Prostate gland (tissue), 2 donors: ENCODE measurements at places on chromosomes 2 and 18. TPM values are rescaled to one million over a fixed set of nuclear protein-coding genes. Genes with fewer than 3 reads are reported as not detected.

SP100 gene
- 69.0 TPM for total RNA-seq

- no peak for DNase-seq
Measured at GRCh38 chr2:150097901-150098531, 389.5 kb downstream of the RND3 start.

DNAJC5G gene
- 16.1 TPM for total RNA-seq

GRCh38 chr2:142734770-142735169, 142.7 kb upstream of the KYNU start:
- DNase-seq, result no peak

GRCh38 chr18:24585996-24586566, 125.6 kb downstream of the HRH4 start:
- no peak for DNase-seq

DSC3 gene
- total RNA-seq, result 13.5 TPM

DNA sequence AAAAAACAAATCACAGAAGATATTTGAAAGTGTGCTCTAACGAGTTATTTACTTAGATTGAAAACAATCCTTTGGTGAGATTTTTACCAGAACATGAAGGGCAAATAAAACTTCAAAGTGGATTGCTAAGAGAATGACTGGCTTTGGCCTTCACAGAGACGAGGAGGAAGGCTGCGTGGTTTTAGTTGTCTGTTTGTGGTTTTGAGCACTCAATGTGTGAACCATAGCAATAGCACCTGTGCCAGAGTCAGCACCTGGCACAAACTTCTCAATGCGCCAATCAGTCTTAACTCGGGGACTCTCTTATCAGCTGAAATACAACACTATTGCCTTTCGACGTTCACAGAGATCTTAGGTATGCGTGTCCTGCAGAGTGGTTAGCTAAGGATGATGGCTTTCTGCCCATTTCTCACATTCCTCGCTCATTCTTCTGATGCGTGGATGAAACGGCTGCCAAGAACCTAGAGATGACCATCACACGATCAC, 70.0 kb downstream of the MBP start:
- no peak for DNase-seq

- DNase-seq, result no peak
Measured at GRCh38 chr18:6781796-6782195, 52.3 kb downstream of the ARHGAP28 start.

OTOS gene
- total RNA-seq, result not detected

DNA sequence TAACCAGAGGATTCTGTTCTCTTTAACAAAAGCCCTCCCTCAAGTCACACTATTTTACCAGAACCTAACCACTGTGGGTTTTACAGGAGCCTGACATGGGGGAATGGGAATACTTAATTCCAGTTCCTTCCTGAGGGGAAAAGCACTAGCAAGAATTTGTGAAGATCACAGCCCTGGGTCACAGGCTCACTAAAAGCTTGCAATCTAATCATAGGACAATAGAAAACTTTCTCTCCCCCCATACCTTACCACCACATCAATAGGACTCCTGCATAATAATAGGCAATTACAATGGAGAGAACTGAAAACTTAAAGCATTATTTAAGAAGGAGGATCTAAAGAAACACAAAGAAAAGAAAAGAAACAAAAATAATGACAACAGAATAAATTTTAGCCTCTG, 225.8 kb upstream of the ZNF804A start:
- no peak for DNase-seq

G6PC2 gene
- total RNA-seq, result not detected

LBX2 gene
- total RNA-seq, result not detected

DNA sequence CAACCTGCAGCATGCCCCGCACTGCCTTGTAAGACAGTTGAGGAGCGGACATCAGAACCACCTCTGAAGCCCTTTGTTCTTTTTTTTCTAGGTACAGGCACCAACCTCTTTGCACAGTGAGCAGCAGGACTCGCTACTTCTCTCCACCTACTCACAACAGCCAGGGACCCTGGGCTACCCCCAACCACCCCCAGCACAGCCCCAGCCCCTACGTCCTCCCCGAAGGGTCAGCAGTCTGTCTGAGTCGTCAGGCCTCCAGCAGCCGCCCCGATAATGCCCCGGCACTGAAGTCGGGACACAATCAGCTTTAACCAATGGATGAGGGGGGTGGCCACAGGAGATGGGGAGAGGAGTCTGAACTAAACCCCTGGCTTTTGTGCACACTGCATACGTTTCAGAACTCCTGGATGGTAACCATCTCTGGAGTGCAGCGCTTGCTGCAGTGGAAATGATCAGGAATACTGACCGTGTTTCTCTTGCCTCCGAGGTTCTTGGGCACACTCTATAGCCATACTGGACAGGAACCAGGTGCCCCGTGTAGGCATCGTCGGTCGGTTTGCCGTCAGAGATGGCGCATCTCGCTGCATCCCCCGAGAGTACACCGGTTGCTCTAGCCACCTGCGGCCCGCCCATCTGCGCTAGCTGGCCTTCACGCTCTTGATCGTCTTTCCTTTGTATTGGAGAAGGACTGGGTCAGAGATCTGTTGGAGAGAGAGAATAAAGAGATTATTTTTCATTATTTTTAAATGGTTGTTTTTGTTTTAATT, 6.6 kb upstream of the RPL31 start:
- DNase-seq, result no peak

PARD3B gene
- total RNA-seq, result 25.0 TPM

FN1 gene
- 257 TPM for total RNA-seq

TEKT4 gene
- total RNA-seq, result 0.09 TPM

GRCh38 chr2:59959944-59960343, 593.5 kb downstream of the BCL11A start:
- DNase-seq, result no peak

GRCh38 chr2:162731917-162732804, 106.4 kb downstream of the KCNH7 start:
- DNase-seq, result no peak

DNA sequence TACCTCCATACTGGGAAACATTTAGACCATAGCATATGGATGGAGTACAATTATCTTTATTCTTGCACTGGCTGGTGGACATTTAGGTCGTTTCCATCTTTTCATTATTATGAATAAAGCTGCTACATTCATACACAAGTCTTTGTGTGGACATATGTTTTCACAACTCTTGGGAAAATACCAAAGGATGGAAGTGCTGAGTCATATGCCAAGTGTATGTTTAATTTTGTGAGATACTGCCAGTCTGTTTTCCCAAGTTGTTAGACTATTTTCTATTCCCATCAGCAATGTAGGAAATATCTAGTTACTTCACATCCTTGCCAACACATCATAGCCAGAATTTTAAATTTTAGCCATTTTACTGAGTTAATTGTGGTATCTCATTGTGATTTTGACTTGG, 91.5 kb downstream of the GALNT13 start:
- DNase-seq, result no peak

SERPINB12 gene
- not detected for total RNA-seq

GRCh38 chr2:136423516-136423996, 305.6 kb upstream of the CXCR4 start:
- DNase-seq, result peak; percentile 49

GRCh38 chr18:68215931-68216330, 499.0 kb downstream of the TMX3 start:
- DNase-seq, result no peak

DNA sequence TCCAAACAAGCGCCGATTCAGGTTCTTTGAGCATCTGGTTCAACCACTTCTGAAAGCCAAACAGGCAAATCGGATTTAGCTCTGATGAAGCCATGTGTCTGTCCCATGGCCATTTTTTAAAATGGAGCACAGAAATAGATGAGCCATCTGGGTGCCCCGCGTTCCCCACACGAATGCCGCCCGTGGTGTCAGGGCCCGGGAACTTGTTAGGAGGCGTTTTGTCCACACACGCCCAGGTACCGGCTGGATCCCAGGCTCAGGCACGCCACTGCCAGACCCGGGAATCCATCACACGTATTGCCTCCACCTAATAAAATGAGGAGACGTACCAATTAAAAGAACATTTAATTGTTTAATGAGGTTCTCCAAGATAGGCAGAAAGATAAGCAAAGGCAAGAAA, 374.4 kb upstream of the SALL3 start:
- DNase-seq, result no peak

GRCh38 chr18:39952816-39953215, 2002.2 kb upstream of the PIK3C3 start:
- no peak for DNase-seq

SERPINB11 gene
- 37.8 TPM for total RNA-seq

PTPRM gene
- total RNA-seq, result 92.6 TPM

CNTNAP5 gene
- total RNA-seq, result not detected

DNA sequence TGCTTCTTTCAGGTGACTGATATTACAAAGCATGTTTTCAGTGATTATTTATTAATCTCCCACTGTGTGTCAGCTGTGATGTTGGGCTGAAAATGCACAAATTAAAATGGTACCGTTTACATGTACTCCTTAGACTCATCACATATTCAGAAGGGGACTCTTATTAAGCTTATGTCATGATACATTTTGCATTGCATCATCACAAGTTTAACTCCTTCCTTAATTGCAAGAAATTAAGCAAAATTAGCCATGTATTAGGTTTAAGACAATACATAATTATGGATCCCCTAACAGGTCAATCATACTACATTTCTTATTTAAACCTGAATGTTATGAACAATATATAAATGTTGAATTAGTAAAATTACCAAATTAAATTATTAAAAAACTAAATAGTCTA, 899.1 kb downstream of the TMEM182 start:
- no peak for DNase-seq

- no peak for DNase-seq
Measured at GRCh38 chr2:105261061-105261460, 19.5 kb downstream of the GPR45 start.

- no peak for DNase-seq
Measured at GRCh38 chr2:174563530-174564282, 33.9 kb downstream of the WIPF1 start.

DNA sequence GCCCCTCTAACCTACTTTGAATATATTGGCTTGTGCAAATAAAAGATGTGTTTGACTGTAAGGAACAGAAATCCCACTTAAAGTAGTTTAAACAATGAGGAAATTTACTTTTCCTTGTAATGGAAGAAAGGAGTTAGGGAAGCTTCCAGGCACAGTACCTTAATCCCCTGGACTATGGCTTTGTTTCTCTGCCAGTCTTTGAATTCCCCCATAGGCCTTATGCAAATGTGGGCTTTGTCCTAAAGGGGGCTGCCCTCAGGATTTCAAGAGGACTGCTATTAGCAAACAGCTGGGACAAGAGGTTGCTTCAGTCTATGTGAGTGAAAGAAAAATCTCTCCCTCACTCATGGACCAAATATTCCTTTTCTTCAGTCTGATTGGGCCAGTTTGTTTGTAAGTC, 255.1 kb upstream of the THSD7B start:
- DNase-seq, result no peak

GRCh38 chr2:16624436-16624780, 41.2 kb downstream of the CYRIA start:
- DNase-seq, result no peak

NPPC gene
- 3.2 TPM for total RNA-seq

VSNL1 gene
- total RNA-seq, result 4.4 TPM
